ENCODE measurements at places on chromosomes 12 and 14. TPM values are rescaled to one million over a fixed set of nuclear protein-coding genes. Genes with fewer than 3 reads are reported as not detected.

The SLC7A7 gene
- 5.7 TPM for total RNA-seq

DNA sequence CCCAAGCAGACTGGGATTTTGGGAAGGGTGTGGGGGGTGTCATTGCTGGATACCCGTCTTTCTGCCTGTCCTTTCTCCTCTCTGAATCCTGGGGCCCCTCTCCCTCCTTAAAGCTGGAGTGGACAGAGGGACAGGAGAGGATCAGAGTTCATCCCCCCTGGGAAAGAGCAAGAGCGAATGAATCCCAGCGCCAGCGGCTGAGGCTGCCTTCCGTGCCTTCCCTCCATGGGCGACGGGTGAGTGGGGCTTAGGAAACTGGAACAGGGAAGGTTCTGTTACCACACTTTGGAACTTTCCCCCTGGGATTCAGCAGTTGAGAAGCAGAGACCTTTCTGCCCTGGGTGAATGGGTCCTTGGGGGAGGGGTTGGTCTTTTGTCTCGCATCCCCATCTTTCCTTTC lies 16.2 kb upstream of the RIN3 start:
- no peak for DNase-seq

The KRT1 gene
- not detected for total RNA-seq

DNA sequence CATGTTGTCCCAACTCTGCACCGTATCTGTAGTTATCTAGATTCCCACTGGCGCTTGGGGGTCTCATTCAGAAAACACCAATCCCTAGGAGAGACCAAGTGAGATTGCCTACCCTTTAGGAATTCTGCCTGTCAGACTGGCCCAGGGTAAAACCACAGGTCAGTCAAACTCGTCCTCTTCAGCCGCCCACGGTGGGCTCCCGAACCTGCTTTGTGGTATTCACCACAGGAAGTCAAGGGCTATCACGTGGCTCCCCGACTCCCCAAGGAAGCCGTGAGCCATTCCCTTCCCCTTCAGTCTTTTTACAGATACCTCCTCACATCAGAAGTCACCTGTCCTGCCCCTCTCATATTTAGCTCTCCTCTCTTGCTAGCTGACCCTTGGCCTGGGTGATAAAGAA lies 159.9 kb downstream of the EGLN3 start:
- no peak for DNase-seq

DNA sequence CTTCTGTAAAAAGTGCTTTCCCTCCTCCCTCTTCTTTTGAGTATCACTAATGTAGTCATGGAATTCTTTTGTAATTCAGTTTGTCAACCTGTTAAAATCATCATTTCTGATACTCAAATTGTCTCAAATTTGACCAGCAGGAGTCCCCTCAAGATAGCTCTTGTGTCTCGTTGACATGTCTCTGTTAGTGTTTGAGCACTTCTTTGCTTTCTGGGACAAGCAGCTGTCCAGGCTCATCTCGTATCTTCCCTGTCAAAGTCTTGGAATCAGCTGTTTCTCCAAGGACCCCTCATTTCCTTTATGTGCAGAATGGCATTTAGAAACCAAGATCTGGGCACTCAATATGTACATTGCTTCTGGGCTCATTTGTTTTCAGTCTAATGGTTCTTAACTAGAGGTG lies 10.7 kb downstream of the CIPC start:
- DNase-seq, result no peak

DNA sequence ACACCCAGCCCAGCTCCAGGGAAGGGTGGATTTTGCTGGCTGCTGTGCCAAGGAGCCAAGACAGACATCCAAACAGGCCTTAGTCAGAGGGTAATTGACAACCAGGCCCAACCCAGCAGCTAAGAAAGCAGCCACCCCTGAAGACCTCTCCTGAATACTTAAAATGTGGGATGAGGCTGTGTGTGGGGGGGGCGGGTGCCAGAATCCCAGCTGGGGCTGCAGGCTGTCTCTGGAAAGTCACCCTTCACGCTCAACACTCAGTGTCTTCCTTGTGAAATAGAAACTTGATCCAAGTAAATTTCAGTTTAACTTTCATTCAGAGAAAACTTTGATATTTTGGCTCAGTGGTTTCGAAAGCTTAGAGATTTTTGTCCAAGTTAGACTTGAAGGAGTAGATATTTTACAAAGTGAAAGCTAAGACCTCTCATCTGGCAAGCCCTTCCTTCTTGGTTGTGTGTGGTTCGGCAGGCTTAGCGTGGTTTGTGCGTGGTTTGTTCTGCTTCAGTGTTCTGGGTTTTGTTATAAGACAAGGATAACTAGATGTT lies 5.1 kb downstream of the PAPLN start:
- peak; percentile 31 for DNase-seq

The KRT6C gene
- not detected for total RNA-seq
